ENCODE measurements at places on chromosomes 3 and 15.

GRCh38 chr15:38427380-38427779 is 26.5 kb upstream of the FAM98B start:
- DNase-seq: no peak

DNA sequence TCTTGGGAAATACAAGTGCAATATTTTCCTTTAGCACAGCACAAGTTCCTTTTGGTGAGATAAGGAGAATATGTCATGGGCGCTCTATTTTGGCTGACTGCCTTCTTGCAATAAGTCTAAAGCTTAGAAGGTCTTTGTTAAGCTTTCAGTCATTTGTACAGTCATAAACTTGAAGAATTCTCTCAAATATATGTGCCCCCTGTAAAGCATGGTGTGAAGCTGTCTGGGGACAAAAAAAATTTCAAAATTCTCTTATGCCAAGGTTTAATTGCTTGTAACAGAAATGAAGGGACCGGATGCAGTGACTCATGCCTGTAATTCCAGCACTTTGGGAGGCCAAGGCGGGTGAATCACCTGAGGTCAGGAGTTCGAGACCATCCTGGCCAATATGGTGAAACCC is 21.7 kb upstream of the ARID3B start:
- DNase-seq: no peak

- DNase-seq: peak; percentile 47
Observed at GRCh38 chr15:90648137-90649070, 68.7 kb upstream of the BLM start.

DNA sequence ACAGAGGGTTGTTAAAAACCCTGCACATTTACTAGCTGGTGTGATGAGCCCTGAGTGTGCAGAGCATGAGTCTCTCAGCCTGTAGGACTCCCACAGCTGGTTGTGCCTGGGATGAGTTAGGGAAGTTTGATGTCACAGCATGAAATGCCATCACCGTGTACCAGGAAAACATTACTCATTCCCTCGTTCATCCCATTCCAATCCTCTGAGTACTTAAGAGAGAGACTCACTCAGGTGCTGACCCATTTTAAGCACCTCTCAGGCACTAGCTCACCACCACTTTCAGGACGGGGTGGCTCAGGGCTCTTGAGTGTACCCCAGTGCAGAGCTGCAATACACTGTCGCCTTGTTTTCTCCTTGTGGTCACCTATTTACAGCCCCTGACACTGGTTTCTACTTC is 18.7 kb downstream of the MGLL start:
- DNase-seq: peak; percentile 71

DNA sequence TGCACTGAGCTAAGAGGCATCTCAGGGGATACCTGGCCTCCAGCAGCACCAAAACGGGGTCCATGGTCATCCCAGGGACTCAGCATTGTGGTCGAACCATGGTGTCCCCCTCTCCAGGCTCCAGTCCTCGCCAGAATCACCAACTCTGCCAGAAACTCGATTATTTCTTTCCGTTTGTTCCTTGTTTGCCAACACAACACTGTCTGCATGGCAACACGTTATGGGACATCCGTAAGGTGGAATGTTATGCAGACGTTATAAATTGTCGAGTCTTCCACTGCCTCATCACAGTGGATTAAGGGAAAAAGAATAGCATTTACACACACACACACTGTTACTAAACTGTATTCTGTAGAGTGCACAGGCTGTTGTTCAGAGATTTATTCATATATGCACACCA is 52.5 kb upstream of the RPL32 start:
- DNase-seq: no peak

DNA sequence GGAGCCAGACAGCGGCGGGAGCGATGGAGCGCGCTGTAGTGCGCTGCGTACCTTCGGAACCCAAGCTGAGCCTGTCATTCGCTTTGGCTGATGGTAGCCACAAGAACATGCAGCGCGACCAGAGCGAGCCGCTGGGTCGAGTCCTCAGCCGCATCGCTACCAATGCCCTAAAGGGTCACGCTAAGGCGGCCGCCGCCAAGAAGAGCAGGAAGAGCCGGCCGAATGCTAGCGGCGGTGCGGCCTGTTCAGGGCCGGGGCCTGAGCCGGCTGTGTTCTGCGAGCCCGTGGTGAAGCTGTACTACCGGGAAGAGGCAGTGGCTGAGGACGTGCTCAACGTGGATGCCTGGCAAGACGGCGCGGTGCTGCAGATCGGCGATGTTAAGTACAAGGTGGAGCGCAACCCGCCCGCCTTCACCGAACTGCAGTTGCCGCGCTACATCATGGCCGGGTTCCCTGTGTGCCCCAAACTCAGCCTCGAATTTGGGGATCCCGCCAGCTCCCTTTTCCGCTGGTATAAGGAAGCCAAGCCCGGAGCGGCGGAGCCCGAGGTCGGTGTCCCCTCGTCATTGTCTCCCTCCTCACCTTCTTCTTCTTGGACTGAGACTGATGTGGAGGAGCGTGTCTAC is 498 bp downstream of the PDE12 start:
- no peak for DNase-seq

- no peak for DNase-seq
Observed at GRCh38 chr3:122800031-122800430, 5.2 kb downstream of the SLC49A4 start.

GRCh38 chr15:63555507-63555906 is 41.7 kb upstream of the FBXL22 start:
- DNase-seq: no peak

DNA sequence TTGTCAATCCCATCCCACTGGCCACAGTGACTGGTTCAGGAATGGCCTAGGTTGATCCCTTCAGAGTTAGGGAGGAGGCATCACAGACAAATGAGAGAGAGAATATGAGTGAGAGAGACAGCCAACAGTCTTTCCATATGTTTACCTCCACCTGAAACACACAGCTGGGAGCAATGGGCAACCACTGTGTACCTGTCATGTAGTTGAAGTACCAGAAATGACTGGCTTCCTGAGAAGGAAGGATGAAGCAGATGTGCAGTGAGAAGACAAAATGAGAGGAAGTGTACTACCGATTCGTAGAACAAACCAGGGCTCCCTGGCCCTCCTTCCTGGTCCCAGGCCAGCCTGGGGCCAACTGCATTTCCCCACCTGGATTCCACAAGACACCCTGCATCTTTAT is 27.4 kb downstream of the SRGAP3 start:
- DNase-seq: no peak

DNA sequence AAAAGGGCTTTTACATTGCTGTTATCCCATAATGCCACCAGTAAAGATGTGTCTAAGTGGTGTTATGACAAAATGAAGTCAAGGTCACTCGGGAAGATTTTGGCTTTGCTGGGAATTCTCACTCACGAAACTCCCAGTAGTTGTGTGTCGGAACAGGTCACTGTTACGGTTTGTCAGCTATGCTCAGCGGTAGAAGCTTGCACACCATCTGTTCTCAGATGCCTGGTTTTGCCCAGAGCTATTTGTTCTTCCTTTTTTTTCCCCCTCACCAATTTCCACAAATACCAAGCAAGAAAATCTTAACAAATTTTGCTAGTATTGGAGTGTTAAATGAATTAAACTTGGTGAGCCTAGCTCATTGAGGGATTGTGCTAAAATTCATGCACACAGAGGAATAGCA is 915.1 kb downstream of the MCTP2 start:
- no peak for DNase-seq

DNA sequence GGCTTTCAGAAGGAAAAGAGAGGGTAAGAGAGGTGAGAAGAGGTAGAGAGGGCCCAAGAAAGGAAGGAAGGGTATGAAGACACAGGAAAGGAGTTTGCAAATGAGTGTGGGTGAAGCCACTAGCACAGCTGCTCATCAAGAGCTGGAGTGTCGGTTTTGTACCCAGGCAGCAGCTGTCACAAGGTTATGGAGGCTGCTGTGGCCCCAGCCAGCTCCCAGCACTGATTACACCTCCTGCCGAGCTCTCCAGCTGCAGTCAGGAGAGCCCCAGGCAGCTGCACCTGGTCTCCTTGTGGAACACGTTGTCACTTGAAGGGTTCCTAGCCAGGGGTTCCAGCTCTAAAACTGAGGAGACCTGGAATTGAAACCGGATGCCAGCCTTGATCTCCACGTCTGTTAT is 60.4 kb upstream of the CHD2 start:
- DNase-seq: no peak

GRCh38 chr15:74889390-74889882 is 406 bp upstream of the MPI start:
- no peak for DNase-seq

DNA sequence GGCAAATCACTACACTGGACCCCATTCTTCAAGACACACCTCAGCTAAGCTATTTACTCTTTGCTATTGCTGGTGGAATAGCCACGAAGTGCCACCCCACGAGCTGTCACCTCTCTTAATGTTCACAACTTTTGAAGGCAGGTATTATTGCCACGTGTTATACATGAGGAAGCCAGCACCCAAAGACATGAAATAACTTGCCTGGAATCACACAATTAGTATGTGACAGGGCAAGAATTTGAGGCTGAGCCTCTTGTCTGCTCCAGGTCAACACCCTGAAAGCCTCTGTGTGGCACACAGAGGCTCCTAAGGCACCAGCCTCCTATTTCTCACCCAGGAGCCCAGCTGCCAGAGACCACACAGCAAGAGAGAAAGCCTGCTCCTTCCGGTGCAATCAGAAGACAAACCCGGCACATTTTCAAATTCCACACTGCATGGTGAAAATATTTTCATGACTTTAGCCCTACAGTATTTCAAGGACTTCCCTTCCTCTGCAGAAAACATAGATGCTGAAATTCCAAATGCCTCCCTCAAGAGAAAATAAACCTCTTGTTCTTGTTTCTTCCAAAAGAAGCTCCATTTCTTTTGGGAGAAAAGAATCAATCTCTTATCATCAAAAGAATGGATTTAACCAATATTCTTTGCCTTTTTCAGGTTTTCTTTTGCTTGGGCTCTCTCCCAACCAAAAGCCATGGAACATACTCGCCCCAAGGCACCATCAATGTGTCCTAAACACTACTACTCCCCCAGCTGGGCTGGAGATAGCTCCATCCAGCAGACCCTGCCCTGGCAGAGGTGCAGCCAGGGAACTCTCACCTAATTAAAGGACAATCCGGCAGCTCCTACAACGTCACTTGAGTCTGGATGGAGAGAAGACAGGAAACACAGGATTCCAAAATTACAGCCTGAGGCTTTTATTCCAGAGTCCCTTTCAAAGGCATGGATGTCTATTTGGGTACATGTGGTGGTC is 84.7 kb upstream of the THBS1 start:
- DNase-seq: no peak

- no peak for DNase-seq
Observed at GRCh38 chr15:81322676-81323253, 1.2 kb downstream of the STARD5 start.

GRCh38 chr3:30644615-30645014 is 38.2 kb downstream of the TGFBR2 start:
- DNase-seq: peak; percentile 66

Measured in fibroblast of skin of left biceps (primary cell).